Subcutaneous adipose tissue (tissue), 4 donors: ENCODE measurements at places on chromosomes 5 and 9. TPM values are rescaled to one million over a fixed set of nuclear protein-coding genes. Genes with fewer than 3 reads are reported as not detected.

Gene FAM153A
- 0.38 TPM for total RNA-seq

Gene SPATA6L
- total RNA-seq: 5.3 TPM

Gene SPAAR
- total RNA-seq: 42.4 TPM

Gene CAVIN4
- 0.19 TPM for total RNA-seq

Gene UNC5A
- not detected for total RNA-seq

Gene GFRA3
- total RNA-seq: not detected

Gene SLC31A2
- total RNA-seq: 42.0 TPM

Gene CCL21
- 9.5 TPM for total RNA-seq

Gene SYNPO
- 18.5 TPM for total RNA-seq

Gene CATSPER3
- total RNA-seq: not detected

Gene ADGRD2
- total RNA-seq: not detected

Gene CMYA5
- 9.8 TPM for total RNA-seq

Gene PDCD1LG2
- 8.8 TPM for total RNA-seq

Gene ITGA1
- total RNA-seq: 62.4 TPM

Gene SPATA31A6
- not detected for total RNA-seq

Gene GADD45G
- total RNA-seq: 5.5 TPM

Gene C9orf40
- 2.8 TPM for total RNA-seq

Gene IFNB1
- total RNA-seq: not detected

Gene OBP2A
- total RNA-seq: not detected

Gene NEURL1B
- 4.9 TPM for total RNA-seq

Gene KIAA0825
- total RNA-seq: 4.8 TPM

Gene OR2K2
- not detected for total RNA-seq

Gene OSMR
- 38.6 TPM for total RNA-seq

Gene ECM2
- 57.8 TPM for total RNA-seq

Gene IL9
- total RNA-seq: not detected
